ENCODE measurements at places on chromosomes 11 and 22.

GRCh38 chr11:31810779-31811647, at the start of gene PAX6:
PAX6 (minus strand) TSS chr11:31811322; CDS start chr11:31806411, 4,911 bp downstream.
- peak; percentile 65 for DNase-seq

DNA sequence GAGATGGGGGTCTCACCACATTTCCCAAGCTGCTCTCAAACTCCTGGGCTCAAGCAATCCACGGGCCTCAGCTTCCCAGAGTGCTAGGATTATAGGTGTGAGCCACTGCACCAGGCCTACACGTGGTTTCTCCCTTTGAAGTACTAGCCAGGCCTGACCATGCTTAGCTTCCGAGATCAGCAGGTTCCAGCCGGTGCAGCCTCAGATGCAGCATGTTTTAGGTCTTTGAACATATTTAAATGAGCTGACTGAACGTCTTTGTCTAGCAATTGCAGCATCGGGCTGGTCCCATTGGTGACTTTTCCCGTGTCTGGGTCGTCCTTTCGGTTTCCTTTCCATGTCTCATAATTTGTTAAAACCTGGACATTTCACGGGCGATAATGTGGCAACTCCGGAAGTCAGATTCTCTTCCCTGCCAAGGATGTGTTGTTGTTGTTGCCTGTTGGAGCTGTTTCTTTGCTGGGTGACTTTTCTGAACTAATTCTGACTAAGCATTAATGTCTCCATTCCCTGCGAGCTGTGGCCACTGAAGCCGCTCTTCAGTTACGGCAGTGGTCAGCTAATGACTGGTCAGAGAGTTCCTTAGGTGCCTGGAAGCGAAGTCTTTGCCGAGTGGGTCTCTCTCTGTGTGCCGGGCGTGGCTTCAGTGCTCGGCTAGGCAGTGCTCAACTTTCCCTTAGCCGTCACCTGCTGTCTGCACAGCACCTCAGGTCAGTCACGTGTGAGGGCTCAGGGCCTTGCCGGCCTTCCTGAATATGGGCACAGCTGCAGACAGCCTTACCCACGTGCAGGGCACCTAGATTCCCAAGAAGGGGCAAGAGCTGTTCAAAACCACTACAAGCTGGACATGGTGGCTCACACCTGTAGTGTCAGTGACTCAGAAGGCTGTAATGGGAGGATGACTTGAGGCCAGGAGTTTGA, 3.8 kb upstream of the CYP2D6 start:
- DNase-seq, result no peak

- peak; percentile 53 for DNase-seq
These were observed 395.7 kb downstream of the MN1 start for GRCh38 chr22:27405672-27406388.

DNA sequence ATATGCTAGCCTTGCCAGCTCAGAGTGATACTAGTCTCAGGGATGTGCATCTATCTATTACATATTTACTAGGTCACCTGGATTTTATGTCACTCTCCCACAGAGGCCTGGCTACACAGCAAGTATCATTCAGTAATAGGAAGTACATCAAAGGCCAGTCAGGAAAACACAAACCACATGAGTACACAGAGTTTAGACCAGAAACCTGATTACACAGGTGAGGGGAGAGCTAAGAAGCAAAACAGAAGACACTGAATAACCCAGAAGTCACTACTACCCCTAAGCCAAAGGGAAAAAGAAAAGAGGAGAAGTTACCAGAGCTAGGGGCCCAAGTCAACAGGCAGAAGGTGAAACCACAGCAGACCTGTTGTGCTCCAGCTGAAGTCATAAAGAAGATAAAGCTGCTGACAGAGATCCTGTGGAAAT, 13.3 kb downstream of the LPXN start:
- DNase-seq, result no peak

DNA sequence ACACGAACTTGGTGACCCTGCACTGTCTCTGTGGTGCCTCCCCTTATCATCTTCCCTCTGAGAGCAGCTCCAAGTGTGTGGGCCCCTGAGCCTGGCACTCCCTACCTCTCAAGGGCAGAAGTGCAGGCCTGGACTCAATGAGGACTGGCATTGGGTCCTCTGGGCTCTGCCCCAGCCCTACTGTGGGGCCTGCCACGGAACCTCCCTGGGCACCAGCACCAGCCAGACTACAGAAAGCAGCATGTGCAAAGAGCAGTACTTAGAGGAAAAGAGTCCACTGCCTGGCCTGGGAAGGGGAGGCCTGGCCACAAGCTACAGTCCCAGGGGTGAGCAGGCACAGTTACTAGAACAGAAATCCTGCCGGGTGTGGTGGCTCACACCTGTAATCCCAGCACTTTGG, 222.5 kb downstream of the DSCAML1 start:
- DNase-seq, result no peak

DNA sequence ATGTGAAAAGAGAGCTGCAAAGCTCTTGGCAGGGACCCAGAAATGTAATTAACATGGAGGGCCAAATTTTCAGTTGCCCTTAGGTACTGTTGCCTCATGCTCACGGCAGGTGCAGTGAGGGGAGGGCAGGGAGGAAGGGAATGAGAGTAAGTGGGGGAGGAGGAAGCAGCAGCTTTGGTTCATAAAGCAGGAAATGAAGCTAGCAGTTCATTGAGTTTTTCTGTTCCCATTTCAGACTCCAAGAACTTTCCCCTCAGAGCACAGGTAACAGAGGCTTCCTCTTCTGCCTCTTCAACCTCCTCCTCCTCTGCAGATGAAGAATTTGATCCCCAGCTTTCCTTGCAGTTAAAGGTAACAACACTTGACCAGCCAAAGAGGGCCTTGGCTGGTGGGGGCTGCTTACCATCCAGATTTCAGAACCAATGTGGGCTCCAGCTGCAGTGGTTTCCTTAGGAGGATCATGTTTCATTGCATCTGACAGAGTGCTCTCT, 57.9 kb upstream of the PARVA start:
- no peak for DNase-seq

- DNase-seq, result no peak
These were observed 74.2 kb upstream of the SLC25A18 start for GRCh38 chr22:17489101-17489500.

DNA sequence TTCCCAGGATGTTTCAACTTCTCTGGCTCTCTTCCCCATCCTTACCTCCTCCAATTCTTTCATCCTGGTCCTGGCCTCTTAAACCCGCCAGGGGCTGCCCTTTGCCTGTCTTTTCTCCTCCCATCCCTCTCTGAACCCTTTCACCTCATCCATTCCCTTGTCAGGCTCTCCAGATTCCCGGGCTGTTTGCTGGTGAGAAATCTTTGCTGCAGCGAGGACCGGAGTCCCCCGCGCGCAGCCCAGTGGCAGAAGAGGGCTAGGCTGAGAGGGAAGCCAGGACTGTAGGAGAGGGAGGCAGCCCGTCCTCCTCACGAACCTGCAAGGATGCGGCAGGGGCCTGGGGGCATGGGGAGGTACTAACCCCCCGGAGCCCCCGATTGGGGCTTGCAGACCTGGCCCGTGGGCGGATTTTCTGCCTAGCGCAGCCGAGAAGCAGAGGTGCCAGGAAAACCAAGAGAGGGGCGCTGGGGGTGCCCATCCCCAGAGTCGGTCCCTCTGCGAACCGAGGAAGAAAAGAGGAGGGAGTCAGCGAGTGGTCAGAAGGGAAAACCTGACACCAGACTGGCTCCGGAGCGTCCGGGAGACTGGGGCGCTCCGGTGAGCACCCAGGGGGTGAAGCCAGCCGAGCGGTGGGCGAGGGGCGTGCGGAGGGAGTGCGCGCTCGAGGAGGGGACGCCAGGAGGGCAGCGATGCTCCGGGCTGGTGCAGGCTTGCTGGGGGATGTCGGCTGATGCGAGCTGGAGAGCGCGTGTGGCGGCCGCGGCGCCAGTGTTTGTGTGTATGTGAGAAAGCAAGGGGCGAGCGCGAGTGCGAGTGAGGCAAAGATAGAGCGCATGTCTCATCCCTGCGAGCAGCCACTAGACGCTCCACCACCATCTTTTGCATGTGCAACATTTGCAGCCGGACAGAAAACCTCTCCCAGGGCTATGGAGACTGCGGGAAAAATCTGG, at the start of gene GRIA4:
Gene GRIA4 (plus strand): TSS at position 242 of the 950 bp plus-strand sequence. CDS start 925 bp downstream, outside the sequence.
- no peak for DNase-seq

GRCh38 chr11:74185285-74185684, 14.2 kb downstream of the PPME1 start:
- no peak for DNase-seq

GRCh38 chr11:128790196-128790595, 76.9 kb downstream of the KCNJ1 start:
- DNase-seq, result no peak

DNA sequence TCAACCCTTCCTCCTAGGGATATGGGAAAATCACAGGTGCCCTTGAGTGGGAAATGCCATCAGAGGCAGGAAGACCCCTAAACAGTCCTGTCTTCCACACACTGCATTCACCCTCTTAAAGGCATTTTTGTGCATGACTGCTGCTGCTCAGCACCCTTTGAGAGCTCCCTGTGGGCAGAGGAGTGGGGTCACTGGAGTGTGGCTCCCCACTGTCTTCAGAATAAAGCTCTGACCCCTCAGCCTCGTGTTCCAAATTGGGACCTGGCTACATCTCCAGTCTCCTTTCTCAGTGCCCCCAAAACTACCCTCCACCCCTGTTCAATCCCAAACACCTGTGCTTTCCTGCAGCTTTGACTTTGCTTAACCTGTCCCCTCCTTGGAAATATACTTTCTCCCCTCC, 46.6 kb downstream of the CHRDL2 start:
- DNase-seq, result no peak

DNA sequence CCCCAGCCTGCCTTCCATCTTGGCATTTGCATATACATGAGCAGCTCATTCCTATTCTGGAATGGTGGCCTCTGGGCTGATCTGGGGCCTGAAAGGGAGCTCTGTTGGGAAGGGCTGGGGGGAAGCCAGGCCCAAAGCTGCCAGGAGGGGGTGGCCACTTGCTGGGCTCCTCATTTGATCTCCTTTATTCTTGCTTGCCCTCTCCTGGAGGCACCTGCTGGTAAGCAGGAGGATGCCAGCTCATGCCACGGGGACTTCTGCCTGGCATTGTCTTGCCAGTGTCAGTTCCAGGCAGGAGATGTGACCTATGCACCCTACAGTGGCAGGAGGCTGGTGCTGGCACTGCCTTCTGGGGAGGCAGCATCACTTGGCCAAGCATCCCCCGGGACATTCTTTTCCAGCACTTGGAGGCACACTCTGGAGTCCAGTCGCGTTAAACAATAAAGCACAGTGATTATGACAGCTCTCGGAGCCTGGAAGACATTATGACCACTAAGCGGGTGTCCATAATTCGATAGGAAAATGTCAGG, 128.3 kb downstream of the NTM start:
- DNase-seq, result no peak

DNA sequence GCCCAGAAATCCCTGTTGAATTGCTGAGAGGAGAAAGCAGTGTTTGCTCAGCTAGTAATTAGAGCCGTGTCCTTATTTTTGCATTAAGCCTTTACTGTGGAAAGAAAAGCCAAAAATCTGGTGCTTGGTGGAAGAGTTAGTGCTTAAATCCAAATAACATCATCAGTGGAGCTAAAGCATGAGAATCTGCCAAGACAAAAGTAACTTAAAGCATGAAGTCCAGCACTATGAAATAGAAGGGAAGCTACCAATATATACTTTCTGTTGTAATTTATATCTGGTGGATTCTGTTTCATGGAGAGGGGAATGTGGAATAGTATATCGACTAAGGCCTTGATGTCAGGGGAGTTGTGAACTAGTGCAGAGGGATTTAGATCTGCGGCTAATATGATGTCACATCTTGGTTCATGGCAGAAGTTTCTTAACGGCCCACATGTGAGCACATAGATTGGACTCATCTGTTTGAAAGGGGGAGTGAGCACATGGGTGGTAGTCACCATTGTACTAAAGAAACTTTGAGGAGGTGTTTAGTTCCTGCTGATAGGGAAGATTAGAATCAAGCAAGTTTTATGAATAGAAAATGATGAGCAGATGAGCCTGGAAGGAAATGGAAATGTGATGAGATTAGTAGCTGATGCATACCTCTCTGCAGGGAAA, 224.4 kb upstream of the MTNR1B start:
- DNase-seq, result no peak

DNA sequence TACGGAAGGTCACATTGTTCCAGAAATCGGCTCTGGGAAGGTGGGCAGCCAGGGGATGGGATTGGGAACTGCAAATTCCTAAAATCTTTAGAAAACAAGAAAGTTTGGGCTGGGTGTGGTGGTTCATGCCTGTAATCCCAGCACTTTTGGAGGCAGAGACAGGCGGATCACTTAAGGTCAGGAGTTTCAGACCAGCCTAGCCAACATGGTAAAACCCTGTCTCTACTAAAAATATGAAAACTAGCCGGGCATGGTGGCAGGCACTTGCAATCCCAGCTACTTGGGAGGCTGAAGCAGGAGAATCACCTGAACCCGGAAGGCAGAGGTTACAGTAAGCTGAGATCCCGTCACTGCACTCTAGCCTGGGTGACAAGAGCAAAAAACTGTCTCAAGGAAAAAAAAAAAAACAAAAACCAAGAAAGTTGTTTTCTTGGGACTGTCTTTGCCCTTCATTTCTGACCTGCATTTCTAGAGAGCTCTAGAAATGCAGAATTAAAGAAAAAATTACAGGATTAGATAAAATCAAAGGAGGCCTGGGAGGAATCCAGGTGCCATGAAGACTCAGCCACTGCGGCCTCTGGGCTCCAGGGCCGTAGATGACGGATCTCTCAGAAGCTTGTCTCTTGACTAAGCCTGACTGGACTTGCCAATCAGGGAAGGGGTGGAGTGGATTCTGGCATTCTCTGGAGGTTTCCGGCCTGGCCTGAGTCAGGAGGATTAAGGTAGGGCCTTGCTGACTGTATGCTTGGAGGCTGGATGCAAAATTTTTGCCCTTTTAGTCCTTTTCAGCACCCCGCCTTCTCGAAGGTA, 5.3 kb upstream of the MALAT1 start:
- no peak for DNase-seq

GRCh38 chr11:103368145-103368544, 258.9 kb downstream of the DYNC2H1 start:
- no peak for DNase-seq

DNA sequence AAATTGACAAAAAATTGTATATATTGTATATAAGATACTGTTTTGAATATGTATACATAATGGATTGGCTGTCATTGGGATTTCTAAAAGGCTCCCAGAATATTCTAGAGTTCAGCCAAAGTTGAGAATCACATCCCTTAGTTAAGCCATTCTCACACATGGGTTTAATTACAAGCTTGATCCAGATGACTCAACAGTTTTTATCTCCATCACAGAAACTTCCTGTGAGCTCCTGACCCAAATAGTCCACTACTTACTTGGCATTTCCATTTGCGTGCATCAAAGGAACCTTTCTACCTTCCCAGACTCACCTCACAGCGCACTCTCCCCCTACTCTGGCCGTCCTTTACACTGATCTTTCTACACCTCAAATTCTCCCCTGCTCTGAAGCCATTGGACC, 184.8 kb upstream of the ARHGAP20 start:
- DNase-seq, result no peak

All from H54 (cell line).